ENCODE measurements at places on chromosomes 6 and 20. TPM values are rescaled to one million over a fixed set of nuclear protein-coding genes. Genes with fewer than 3 reads are reported as not detected.

Gene DDAH2
- total RNA-seq, result 82.4 TPM

Gene BANF2
- total RNA-seq, result 2.1 TPM

Gene TCP11
- total RNA-seq, result not detected

Gene AP5S1
- 14.9 TPM for total RNA-seq

- no peak overlapping the region for H3K27ac ChIP-seq
- H3K36me3 ChIP-seq, result no peaks in the 10 kb centered on the region
- DNase-seq, result no peak
- H3K4me1 ChIP-seq, result no peaks in the 10 kb centered on the region
Observed at GRCh38 chr20:2707353-2708072, 14.9 kb downstream of the EBF4 start.

Gene PKIB
- total RNA-seq, result 18.6 TPM

Gene FBXO30
- total RNA-seq, result 17.1 TPM

DNA sequence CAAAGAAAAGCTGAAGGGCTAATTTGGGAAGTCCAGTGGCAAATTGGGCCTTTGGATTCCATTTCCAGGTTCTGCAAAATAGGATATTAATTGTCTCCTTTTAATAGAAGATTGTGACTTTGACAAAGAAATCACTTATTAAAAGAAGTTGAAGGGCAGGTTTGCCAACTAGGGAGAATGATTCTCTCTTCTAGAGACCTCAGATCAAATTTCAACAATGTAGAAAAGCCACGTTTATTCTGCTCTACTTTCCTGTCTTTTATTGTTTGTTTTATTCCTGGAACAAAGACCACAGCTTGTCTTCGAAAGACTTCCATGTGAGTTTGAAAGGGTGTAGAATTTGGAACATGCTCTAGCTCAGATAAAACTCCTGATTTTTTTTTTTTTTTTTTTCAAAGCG is 65.5 kb upstream of the PRL start:
- H3K36me3 ChIP-seq, result no peaks in the 10 kb centered on the region
- no peak for DNase-seq
- no peak overlapping the region for H3K4me3 ChIP-seq

Gene PLG
- not detected for total RNA-seq
